ENCODE measurements at places on chromosomes 7 and 10. TPM values are rescaled to one million over a fixed set of nuclear protein-coding genes. Genes with fewer than 3 reads are reported as not detected.

- DNase-seq, result peak; percentile 99
Observed at GRCh38 chr7:3922175-3922635, 621.2 kb downstream of the SDK1 start.

DNA sequence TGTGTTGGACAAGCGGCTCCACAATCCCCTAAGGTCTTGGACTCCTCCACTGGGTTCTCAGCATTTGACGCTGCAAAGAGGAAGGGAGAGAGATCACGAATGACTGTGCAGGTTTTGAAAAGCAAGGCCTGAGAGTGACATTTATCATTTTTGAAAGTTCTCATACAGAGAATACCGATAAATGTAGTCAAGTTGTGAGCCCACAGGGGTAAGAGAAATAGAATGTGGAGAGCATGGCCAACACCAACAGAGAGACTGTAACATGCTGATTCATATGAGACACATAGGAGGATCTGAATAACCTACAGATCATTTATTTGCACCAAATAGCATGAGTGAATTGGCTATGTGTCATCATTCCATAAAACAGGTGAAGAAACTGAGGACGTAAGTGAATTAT is 230.5 kb upstream of the MBL2 start:
- no peak for DNase-seq

DNA sequence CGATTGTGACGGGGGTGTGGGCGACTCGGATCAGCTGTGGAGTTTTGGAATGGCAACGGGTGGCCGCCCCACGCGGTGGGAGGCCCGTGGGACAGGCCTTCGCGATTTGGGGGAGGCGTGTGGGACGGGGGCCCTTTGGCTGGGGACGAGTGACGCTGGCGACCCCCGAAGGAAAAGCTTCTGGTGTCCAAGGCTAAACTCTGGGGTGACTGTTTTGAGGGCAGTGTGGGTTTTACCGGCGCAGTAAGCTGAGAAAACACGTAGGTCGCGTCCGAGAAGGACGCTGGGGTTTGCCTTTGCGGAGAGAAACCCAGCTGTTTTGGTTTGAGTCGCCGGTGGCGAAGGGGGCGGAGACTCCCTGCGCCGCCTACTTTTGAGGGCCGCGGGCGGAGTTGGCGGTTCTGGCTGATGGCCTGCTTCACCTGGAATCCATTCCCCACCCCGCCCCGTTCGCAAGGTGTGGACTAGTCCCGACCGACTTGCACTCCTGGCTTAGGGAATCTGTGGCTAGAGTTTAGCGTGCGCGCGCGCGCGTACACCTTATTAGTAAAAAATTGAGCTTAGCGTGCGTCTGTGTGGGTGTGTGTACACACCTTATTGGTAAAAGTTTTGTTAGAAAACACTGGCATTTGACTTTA is 606 bp downstream of the TAX1BP1 start:
- DNase-seq, result peak; percentile 88

DNA sequence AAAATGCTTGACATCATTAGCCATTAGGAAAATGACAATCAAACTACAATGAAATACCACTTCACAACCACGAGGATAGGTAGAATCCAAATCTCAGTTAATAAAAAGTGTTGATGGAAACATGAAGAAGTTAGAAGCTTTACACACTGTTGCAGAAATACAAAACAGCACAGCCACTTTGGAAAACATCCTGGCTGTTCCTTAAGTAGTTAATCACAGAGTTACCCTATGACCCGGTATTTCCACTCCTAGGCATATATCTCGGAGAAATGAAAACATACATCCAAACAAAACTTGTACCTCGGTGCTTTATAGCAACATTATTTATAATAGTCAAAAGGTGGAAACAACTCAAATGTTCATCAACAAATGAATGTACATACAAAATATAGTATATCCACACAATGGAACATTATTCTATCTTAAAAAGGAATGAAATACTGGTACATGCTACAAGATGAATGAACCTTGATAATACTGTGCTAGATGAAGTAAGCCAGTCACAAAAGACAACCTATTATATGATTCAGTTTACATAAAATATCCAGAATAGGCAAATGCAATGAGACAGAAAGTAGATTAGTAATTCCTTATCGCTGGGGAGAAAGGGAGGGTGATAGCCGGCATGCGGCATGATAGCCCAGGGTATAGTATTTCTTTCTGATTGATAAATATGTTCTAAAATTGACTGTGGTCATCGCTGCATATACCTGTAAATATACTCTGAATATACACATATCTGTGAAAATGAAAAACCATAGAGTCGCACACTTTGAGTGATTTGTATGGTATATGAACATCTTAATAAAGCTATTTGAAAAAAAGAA is 1.9 kb downstream of the VWDE start:
- DNase-seq, result no peak

DNA sequence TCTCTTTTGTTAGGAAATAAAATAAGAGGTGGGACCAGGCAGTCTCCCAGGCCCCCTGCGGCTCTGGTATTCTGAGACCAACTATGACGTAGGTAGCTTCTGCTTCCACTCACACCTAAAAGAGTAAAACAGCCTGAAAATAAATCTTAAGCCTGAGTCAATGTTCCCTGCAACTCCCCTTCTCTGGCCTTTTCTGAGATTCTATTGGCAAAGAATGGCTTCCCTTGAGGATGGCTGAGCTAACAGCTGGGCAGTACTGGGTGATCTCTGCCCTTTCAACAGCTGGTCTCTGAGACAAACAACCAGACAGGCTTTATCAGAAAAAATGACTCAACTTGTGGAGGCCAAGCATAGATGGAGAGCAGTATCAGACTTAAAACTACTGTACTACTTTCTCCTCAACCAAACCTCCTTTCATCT is 58.7 kb downstream of the CREB3L2 start:
- DNase-seq, result no peak

DNA sequence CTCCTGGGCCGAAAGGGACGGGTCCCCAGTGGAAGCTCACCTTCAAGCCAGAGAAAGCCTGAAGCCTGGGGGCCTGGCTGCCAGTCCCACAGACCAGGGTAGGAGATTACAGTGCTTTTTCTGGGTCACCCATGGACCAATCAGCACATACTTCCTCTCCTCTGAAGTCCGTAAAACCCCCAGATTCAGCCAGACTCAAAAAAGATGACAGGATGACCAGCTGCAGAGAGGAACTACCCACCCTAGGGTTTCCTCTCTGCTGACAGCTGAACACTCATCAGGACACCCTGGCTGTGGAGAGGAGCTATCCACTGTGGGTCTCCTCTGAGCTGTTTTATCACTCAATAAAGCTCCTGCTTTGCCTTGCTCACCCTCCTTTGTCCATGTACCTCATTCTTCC is 78.0 kb downstream of the SAMD9 start:
- no peak for DNase-seq

DNA sequence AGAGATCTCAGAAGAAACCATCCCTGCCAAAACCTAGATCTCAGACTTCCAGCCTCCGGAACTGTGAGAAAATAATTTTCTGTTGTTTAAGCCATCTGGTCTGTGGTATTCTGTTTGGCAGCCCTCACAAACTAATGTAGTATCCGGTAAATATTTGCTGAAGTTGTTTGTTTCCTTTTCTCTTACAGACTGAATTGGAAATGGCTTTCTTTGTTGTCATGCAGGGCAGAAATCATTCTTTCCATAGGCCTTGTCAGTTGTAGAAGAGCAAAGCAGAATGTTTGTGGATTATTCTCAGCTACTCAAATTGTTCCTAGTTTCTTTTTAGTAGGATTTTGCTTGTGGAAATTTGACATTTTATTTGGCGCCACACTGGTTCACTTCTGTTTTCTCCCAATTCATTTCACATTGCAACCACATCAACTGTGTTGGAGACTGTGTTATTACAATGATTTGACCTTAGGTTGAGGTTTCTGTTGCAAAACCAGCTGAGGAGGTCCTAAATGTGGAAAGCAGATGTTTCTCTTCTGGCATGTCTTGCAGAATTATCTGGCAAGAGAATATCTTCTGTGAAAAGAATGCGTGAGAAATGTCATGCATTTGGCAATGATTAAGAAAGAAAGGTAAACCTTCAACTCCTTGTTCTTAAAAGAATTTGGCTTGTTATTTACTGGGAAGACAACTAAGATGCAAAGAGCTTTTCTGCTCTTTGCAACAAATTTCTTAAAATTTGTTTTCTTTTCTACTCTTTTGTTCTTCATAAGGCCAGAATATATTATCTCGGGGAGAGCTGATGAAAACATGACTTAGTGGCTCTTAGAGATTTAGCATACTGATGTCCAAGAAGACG is 25.8 kb downstream of the ACTA2 start:
- no peak for DNase-seq

GRCh38 chr7:90968871-90969270 is 295.4 kb upstream of the FZD1 start:
- DNase-seq, result no peak

DNA sequence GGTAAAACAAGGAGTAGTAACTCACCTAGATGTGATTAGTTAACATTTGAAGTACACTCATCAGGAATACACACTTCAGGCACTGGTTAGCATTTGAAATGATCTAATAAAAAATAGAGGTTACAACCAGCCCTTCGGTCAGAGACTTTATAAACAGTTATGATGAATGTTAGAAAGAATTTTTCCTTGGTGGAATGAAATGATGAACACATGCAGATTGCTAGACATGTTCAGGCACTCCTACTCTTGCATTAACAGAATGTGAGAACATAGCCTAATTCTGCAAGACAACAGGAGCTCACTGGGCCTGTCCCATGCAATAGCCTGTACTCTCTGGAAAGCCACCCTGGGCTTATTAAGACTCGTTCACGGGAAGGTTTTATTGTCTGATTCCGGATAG is 47.3 kb upstream of the TECTB start:
- DNase-seq, result no peak

DNA sequence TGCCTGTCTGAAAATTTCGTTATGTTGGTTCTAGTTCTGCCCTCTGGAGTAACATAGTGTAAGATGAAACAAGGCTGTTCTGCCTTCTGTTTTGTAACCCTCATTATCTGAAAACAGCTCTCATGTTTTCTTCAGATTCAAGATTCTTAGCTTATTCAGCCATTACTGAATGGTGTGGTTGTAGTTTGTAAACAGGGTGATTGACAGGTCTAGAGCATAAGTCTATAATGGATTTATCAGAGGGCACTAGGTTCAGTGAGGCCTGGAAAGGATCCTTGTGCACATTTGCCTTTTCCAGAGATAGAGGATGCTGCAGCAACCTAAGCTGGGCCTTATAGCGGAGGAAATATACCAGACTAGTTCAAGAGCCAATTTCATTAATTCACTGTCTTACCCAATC is 6.1 kb downstream of the ZNF398 start:
- no peak for DNase-seq

DNA sequence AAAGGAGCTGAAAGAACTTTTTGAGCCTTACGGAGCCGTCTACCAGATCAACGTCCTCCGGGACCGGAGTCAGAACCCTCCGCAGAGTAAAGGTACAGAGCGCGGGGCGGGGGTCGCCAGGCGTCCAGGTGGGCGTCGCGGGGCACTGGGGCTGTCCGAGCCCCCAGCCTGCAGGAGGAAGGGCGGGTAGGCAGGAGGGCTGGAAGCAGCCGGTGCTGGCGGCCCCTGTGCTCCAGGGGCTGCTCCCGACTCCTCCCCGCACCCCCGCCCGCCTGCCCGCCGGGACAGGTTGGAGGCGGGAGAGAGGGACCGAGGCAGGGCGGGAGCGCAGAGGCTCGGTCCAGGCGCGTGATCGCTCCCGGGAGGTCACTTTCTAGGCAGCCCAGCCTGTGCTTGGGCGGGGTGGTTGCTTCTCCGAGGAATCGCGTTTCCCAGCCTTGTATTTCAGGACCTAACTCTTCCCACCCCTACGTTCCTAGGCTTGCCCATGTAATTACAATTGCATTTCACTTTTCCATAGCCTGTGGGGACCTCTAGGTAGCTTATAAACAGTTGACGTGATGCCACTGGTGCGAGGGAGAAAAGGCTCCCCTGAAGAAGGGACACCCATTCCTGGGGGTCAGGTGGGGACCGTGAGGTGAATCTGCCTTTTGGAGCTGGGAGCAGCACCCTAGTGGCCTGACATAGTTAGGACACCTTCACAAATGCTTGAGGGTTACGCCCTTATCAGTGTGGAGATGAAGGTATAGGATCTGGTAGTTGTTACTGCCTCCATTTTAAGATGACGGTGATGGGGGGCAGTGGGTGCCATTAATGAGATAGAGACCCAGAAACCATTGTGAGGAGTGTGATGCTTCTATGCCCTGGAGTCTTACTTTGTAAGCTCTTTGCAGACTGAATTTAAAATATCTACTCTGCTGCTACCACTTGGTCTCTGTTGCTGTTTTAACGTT is 148.2 kb downstream of the CELF2 start:
- DNase-seq, result no peak

GRCh38 chr10:21953585-21954057 is 49.9 kb downstream of the DNAJC1 start:
- peak; percentile 70 for DNase-seq

DNA sequence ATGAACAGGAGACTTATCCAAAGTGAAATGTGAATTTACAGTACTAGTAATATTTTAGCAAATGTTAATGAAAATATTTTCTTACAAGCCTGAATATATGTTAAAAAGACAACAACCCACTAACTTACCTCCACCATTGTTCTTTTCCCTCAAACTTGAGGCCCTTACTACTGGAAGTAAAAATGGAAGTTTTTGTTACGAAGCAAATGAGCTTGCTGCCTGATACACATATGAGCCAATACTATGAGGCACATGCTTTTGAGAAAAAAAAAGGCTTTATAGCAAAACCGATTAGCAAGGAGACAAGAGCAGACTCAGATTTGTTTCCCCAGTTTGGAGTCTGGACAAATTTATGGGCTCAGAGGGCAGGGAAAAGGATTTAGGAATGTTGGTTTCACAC is 29.0 kb downstream of the PRPS1L1 start:
- no peak for DNase-seq

DNA sequence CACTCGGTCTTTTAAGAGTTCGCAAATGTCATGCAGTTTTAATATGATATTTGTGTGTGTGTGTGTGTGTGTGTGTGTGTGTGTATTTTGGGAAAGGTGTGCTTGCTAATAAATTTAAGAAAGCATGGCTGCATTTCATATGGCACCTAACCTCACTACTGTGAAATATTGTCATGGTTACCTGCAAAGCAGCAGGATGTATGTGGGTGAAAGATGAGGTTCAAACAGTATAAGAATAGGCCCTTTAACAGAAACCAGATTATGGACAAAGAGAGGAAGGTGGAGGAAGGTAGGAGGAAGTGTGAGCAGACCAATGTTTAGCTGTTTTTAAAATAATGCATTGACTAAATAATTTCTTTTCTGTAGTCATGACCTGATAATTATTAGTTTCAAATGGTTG is 73.5 kb upstream of the CACNA2D1 start:
- DNase-seq, result no peak

GRCh38 chr10:69407621-69408301 is 9.0 kb downstream of the TACR2 start:
- DNase-seq, result no peak

- DNase-seq, result no peak
Observed at GRCh38 chr10:11901833-11902475, 78.8 kb downstream of the PROSER2 start.

Gene CYP2C19
- total RNA-seq, result 0.41 TPM

Gene EBLN1
- total RNA-seq, result not detected

Gene OPALIN
- not detected for total RNA-seq

Gene ADCYAP1R1
- total RNA-seq, result not detected

Gene FEZF1
- not detected for total RNA-seq

Gene GRID1
- 2.6 TPM for total RNA-seq

Gene CNPY4
- total RNA-seq, result 9.5 TPM

Gene CTAGE8
- 1.3 TPM for total RNA-seq

Gene DNAJC2
- total RNA-seq, result 17.8 TPM

Gene BTBD16
- total RNA-seq, result 0.88 TPM

Gene IL6
- 2.0 TPM for total RNA-seq

Gene LZTS2
- 37.2 TPM for total RNA-seq

Gene CH25H
- not detected for total RNA-seq
